Neural crest cell (in vitro differentiated cells): ENCODE measurements at places on chromosomes 3 and 15. TPM values are rescaled to one million over a fixed set of nuclear protein-coding genes. Genes with fewer than 3 reads are reported as not detected.

- H3K36me3 ChIP-seq = peaks cover 16% of the 10 kb centered on the region
- H3K4me3 ChIP-seq = no peak overlapping the region
- H3K4me1 ChIP-seq = peaks cover 69% of the 10 kb centered on the region
- DNase-seq = no peak
Measured at GRCh38 chr3:57133157-57133556, 32.0 kb downstream of the IL17RD start.

DNA sequence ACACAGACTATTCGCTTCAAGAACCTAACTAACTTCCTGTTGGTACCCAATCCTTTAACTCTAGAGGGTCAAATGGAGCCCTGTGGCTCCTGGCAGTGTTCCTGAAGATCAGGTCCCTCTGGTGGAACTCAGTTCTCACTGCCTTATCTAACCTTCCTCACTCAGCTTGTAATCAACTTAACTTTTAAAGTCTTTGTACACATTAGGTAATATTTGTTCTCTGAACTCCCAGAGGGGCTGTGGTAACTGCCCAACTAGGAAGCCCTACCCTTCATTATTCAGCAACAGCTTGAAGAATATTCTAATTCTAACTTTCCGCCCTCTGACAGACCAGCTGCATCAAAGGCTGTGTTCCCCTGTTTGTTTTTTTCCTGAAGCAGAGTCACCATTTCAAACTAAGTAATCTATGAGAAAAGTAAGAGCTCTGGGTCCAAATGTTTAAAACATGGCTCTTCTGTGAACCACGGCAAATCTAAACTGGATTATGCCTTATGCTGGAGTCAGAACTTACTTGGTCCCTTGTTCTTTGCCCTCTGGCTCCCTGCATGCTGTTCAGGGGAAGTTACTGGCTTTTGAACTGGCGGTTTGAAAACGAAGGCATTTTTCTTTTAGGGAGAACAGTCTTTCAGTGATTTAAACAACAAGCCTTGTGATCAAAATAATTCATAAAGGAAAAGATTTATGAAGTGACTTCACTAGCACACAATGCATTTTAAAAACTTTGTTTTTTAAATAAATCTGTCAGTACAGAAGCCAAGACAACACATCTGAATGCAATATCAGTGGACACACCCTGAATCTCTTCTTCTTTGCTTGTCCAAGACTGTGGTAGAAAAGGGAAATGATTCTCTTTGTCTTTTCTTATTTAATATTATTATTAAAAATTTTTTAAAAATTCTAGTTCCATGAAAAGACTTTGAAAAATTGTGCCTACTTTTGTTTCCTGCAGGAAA, 365.6 kb downstream of the TIGIT start:
- H3K27me3 ChIP-seq = no peaks in the 10 kb centered on the region
- DNase-seq = no peak
- H3K36me3 ChIP-seq = peaks cover 3% of the 10 kb centered on the region

DNA sequence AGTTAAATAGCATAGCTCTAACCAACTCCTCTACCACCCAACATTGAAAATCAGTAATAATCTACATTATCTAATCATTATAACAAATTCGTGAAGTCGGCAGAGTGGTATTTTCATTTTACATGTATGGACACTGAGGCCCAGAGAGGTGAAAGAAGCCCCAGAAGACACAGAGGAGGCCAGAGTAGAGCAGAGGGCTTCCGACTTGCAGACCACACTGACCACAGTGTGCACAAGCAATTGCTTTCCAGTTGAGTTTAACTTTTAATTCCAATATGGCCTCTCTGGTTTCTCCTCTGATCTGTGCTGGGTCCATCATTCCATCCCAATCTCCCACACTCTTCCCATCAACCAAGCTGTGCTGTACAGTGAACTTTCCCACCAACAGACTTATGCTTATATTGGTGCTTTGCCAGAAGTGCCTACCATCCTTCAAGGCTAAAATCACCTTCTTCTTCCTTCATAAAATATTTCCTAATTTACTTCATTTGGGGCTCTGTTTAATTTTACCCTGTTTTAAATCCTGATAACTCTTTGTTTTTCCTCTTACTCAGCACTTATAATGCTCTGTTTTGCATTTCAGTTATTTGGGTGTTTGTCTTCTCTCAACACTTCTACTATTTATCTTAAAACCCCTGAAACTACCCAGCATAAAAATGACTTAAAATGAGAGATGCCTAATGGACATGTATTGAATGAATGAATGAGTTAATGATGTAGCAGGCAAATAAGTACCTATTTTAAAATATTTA, 81.8 kb upstream of the TNFSF10 start:
- peaks cover 11% of the 10 kb centered on the region for H3K4me1 ChIP-seq
- no peak overlapping the region for H3K27ac ChIP-seq
- H3K27me3 ChIP-seq = no peaks in the 10 kb centered on the region
- no peak for DNase-seq
- no peaks in the 10 kb centered on the region for H3K36me3 ChIP-seq

The SUSD5 gene
- 1.8 and 2.1 TPM in 2 replicates for total RNA-seq

DNA sequence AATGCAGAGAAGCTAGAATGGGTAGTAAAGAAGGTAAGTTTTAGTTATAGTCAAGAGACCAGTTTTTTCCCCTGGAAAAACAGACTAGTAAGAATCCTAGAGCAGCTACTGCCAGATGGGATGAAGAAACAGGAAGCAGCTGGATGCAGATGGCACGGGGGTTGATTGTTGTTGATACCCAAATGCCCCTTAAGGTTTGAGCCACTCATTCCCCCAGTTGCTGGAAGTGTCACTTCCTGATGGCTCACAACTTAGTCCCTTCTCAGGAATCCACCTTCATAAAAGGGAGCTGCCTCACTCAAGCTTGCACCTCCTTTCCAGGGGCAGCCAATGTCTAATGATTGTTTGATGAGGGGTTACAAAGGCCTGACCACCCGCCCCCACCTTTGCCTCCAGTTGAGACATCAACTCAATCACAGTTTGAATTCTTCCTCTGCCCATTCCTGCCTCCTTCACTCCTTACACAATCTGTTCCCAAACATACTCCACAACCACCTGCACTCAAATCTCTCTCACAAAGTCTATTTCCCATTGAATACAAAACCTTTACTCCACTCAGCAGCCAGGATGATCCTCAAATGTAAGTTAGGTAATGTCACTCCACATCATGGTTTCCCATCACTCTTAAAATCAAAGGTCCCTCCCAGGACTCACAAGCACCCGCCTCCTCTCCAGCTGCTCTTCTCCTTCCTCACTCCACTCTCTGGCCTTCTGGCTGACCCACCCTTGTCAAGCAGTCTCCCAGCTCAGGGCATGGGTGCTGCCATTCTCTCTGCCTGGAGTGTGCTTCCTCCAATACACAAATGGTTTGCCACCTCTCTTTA, 450.1 kb upstream of the THBS1 start:
- H3K4me3 ChIP-seq = no peak overlapping the region
- no peaks in the 10 kb centered on the region for H3K27me3 ChIP-seq
- H3K4me1 ChIP-seq = peaks cover 6% of the 10 kb centered on the region
- peak overlapping the region; percentile 54 for H3K27ac ChIP-seq

DNA sequence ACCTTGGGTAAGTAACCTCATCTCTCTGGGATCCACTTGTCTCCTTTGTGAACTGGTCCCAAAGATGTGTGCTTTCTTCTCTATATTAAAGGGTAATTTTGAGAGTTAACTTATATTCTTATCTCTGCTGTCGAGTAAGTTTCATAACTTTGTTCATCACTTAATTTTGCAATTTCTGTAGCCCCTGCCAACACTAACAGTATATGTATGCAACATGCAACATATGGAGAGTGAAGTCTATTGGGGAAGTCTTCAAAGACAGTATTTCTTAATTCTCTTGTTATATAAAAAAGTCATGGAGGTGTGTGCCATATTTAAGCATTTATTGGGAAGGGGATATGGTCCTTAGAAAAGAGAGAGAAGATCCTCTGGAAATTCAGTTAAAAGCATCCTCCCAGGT, 85.9 kb downstream of the LRRC3B start:
- H3K4me3 ChIP-seq = no peak overlapping the region
- DNase-seq = no peak
- H3K27me3 ChIP-seq = peaks cover 3% of the 10 kb centered on the region
- no peaks in the 10 kb centered on the region for H3K36me3 ChIP-seq
- no peaks in the 10 kb centered on the region for H3K4me1 ChIP-seq
